ENCODE measurements at places on chromosomes 5 and 9.
A peak's percentile ranks its signal among the peaks of the same experiment; 100 is the strongest.

- no peak for DNase-seq
These were observed 224.1 kb downstream of the ESM1 start for GRCh38 chr5:54761213-54761701.

DNA sequence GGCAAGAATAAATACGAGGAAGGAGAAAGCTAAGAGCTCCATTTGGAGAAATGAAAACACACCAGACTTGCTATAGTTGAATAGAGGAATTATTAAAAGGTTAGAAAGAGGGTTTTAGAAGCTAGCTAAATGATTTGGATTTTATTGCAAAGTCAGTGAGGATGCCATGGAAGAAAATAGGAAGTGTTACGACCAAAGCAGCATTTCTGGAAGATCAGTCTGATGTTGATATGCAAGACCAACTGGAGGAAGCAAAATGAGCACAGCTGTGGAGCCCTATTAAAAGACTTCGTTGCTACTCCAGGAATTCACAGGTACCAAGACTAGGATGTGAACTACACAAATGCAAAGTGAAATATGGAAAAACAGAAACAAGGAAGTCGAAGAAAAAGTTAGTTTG is 2.1 kb downstream of the DHX29 start:
- DNase-seq = no peak

DNA sequence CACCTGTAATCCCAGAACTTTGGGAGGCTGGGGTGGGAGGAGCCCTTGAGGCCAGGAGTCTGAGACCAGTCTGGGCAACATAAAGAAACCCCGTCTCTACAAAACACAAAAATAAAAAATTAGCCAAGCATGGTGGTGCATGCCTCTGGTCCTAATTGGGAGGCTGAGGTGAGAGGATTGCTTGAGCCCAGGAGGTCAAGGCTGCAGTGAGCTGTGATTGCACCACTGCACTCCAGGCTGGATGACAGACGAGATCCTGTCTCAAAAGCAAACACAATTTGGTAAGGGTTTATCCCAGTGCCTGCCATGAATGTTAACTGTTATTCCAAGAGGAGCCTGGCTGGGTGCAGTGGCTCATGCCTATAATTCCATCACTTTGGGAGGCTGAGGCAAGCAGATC is 71.1 kb downstream of the LHX2 start:
- DNase-seq = no peak

DNA sequence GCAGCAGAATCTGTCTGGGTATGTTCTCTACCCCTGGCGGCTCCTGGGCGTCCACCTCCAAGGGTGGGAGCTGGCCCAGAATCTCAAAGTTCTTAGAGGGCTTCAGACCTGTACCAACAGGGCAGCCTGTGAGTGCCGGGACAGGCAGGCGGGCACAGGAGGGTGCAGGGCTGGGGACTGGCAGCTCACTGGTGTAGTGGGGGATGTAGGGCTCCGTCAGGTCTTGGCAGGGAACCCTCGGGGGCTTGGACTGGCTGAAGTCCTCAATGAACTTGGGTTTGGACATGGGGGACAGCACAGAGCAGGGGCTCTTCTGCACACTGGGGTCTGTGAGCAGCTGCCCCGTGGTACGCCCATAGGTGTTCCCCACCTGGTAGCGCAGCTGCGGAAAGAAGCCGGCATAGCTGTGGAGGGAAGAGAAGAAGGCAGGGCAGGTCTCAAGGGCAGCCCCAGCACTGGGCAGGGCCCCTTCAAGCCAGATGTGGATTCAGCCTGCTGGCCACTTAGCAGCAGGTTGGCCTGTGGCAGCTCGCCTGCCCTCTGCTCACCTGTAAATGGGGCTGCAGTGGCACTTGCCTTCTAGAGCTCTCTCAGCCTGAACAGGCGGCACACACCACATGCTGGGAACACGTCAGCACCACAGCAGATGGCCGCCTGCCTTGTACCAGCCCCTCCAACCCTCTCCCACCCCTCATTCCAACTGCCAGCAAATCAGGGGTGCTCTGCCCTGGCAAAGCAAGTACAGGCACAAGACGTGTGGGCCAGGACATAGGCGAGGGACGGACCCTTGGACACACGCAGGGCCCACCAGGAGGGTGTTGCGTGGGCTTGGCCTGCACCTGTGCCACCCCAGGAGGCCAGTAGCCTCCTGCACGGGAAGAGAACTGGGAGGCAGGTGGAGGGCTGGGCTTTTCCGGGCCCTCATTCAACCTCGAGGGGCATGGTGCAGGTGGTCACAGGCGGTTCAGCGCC is 4.6 kb downstream of the TUBB4B start:
- peak; percentile 51 for DNase-seq

- no peak for DNase-seq
These were observed 85.3 kb upstream of the ADRB2 start for GRCh38 chr5:148740966-148741742.

DNA sequence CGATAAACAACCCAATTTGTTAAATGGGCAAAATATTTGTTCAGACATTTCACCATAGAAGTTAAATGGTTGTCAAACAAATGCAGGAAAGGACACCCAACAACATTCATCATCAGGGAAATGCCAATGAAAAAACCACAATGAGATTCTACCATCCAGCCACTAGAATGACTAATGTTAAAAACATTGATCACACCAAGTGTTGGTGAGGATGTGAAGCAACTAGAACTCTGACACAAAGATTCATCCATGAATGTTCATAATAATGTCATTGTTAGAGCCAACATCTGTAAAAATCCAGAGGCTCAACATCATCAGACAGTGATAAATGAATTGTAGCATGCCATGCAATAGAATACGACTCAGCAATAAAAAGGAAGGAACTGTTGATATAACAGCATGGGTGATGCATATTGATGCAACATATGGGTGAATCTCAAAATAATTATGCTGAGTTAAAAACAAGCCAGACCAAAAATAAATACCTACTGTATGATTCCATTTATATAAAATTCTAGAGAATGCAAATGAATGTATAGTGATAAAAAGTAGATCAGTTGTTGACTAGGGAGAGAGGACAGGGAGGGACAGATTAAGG is 55.9 kb upstream of the UNC5A start:
- DNase-seq = no peak

DNA sequence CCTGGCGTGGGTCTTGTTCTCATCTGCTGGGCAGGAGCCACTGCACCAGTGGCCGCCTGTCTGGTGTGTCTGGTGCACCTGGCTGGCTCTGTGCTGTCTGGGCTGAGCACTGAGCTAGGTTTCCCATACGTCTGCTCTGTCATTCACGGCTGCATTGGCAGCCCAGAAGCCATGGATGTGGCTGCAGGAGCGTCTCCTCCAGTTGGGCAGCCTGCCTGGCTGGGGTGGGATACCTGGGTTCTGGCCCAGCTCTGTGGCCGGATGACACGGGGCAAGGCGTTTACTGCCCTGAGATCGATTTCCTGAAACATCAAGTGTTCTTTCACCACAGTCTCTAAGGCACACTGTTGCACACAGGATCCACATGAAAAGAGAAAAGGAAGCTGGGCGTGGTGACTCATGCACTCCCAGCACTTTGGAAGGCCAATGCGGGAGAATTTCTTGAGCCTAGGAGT is 25.5 kb upstream of the SLC25A51 start:
- DNase-seq = no peak

DNA sequence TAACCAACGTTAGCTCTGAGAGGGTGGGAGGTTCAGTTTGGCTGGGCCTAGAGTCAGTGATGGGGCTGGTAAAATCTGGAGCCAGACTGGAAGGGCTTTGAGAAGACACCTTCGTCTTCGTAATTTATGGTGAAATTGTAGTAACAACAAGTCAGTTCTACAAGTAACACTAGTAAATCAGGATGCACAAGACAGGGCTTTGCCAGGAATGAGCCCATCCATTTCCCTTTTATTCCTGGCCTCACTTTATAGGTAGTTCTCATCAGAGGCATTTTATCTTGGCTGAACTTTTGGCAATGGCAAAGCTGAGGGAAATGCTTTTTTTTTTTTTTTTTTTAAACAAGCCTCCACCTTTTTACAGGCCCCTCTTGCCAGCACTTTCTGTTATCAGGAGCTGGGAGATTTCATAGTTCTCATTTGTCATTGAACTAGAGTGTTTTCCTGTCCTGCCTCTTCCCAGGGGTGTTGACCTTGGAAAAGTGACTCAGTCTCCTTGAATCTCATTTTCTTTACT is 110.5 kb upstream of the KLF4 start:
- no peak for DNase-seq

GRCh38 chr9:78626971-78627370 is 330.0 kb downstream of the PSAT1 start:
- DNase-seq = no peak

DNA sequence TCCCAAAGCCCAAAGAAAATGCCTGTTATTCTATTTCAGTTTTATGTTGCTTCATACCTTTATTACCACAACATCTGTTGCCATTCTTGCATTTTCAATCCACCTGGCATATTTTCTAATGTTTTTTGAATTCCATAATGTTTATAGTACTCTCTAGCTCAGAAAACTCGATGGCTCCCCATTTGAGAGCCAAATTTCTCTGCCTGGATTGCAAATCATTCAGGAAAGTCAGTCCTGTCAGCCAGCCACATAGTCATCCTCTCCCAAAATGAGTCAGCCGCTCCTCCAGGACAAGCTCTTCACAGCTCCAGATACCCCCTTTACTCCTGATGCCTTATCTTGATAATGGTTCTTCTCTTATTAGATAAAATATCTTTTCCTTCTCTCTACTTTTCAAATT is 78.2 kb upstream of the ADCY2 start:
- DNase-seq = no peak

- peak; percentile 38 for DNase-seq
These were observed 361.4 kb upstream of the RFX3 start for GRCh38 chr9:3887221-3887653.

GRCh38 chr5:123514615-123515355 is 2.8 kb downstream of the CSNK1G3 start:
- DNase-seq = no peak

GRCh38 chr9:27367921-27368315 is 71.0 kb upstream of the EQTN start:
- no peak for DNase-seq

GRCh38 chr9:16046713-16047112 is 493.9 kb downstream of the CCDC171 start:
- DNase-seq = no peak

DNA sequence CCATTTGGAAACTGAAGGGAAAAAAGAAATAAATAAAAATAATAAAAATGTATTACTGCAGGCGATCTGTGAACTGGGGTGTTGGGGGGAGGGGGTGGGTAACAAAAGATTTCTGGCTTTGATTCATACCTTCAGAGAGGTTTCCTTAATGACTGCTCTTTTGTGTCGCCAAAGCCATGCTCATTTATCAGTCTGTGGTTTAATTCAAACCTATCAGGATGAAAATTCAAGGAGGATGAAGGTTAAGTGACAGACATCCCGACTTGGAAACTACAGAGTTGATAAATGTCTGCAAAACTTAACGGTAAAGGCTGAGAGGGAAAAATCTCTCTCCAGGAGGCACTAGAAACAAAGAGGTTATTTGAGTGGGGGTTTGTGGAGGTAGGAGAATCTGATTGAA is 278.2 kb downstream of the PSAT1 start:
- no peak for DNase-seq

Data from DMS79 treated with DMSO at 0.1 percent for 48 hours (cell line).